ENCODE measurements at places on chromosomes 13 and 19.

- DNase-seq = no peak
Measured at GRCh38 chr13:44868397-44868796, 120.9 kb downstream of the NUFIP1 start.

DNA sequence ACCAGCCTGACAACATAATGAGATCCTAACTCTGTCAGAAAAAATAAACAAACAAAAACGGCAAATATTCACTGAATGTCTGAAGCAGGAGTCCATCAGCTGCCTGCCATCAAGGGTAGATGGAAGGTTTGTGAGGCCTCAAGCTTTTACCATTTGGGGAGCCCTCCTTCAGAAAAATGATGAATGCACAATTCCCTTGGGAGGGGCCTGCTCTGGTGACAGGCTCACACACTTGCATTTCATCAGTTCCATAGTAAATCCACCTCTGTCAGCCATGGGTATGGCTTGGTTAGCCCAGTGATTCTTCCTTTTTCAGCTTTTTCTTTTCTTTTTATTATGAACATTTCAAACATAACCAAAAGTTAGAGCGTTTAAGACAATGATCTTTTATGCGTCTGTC lies 26.3 kb upstream of the KATNAL1 start:
- no peak for DNase-seq

GRCh38 chr13:60575142-60575541 lies 178.1 kb downstream of the TDRD3 start:
- no peak for DNase-seq

DNA sequence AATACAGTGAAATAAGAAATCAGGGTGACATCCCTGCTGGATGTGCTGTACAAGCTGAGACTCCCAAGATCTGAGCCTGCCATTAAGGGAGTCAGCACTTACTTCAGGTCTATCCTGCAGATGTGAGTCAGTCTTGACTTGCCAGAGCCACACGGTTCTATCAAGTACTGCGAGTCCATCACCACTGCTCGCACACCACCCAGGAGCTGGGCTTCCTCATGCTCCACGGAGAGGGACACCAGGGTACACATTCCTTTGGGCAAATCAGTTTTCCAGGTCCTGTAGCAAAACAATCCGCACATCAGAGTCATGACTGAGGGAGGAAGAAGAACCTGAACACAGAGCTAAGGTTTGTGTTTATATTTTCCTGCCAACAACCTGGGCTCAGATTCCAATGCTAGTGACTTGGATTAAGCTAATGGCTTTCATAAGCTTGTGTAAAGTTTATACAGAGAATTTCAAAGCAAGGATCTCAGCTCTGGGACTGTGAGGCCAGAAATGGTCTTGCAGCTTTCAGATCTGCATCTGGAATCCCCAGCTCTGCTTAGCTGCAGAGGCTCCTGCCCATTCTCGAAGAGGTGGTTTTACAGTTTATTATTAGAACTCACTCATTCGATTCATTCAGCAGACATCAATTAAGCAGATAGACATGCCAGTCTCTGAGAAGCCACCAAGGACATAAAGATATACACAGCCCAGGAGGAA lies 90.6 kb downstream of the KL start:
- DNase-seq = no peak

- no peak for DNase-seq
Measured at GRCh38 chr13:78133511-78133910, 214.9 kb upstream of the EDNRB start.

DNA sequence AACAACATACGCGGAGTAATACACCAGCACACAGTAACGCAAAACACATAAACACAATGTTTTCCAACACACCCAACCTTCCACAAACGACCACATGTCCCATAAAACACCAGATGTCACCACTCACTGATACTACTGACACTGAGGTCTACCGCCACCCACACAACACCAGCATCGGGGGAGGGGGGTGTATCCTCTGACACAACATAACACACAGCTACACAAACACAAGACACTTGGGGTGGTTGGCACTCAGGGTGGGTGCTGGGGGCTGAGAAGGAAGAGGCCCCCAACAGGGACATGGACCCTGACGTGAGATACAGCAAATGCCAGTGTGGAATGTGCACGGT lies 1.5 kb upstream of the KCNN4 start:
- DNase-seq = peak; percentile 55

DNA sequence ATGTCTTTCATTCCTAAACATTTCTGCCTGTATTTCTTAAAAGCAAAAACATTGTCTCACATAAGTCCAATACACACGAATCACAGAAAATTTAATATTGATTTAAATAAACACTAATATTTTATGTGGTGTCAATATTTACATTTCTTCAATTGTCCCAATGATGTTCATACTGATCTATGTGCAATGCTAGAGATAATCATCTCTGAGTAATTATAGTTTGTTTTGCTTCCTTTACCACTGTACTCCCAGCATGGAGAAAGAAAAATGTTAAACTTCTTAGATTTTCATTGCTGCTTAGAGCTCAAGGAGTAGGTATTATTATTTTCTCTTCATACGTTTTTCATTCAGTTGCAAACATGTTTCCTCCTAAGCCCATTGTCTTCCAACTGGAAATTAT lies 434.2 kb upstream of the PRR20A start:
- DNase-seq = no peak

DNA sequence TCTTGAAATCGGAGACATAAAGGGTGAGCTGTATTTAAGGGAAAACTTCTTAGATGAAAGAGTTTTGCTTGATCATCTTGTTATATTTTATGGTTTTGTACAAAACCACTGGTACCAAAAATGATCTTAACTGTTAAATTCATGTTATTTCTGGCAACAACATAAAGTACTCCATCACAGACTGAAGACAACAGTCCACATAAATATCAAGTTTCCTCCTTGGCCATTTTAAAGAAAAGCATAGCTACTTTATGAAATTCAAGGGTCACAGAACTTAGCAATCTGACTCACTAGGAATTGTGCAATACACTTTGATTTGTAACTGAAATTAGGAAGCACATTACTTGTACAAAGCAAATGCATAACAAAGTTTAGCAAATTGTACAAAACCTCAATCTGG lies 66.3 kb downstream of the TBC1D4 start:
- DNase-seq = no peak

GRCh38 chr19:51548213-51548651 lies 16.8 kb upstream of the SIGLEC6 start:
- no peak for DNase-seq

GRCh38 chr13:91331047-91331915 lies 16.2 kb upstream of the MIR17HG start:
- DNase-seq = no peak

GRCh38 chr13:50126263-50126992 lies 111.2 kb downstream of the KCNRG start:
- no peak for DNase-seq

- no peak for DNase-seq
Measured at GRCh38 chr13:66849706-66850105, 380.4 kb downstream of the PCDH9 start.

GRCh38 chr13:28173793-28174192 lies 35.4 kb downstream of the PAN3 start:
- DNase-seq = no peak

DNA sequence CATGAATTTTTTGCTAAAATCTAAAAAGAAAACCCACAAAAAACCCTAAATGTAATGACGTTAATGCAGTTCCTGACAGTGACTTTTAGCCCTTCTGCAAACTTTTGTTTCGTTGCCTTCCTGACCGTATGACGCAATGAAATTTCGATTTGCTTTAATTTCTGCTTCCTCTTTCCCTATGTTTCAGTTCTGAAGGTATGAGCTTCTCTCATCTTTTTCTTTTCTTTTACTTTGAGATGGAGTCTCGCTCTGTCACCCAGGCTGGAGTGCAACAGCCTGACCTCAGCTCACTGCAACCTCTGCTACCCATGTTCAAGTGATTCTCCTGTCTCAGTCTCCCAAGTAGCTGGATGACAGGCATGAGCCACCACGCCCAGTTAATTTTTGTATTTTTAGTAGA lies 6.1 kb upstream of the LILRA5 start:
- DNase-seq = no peak

DNA sequence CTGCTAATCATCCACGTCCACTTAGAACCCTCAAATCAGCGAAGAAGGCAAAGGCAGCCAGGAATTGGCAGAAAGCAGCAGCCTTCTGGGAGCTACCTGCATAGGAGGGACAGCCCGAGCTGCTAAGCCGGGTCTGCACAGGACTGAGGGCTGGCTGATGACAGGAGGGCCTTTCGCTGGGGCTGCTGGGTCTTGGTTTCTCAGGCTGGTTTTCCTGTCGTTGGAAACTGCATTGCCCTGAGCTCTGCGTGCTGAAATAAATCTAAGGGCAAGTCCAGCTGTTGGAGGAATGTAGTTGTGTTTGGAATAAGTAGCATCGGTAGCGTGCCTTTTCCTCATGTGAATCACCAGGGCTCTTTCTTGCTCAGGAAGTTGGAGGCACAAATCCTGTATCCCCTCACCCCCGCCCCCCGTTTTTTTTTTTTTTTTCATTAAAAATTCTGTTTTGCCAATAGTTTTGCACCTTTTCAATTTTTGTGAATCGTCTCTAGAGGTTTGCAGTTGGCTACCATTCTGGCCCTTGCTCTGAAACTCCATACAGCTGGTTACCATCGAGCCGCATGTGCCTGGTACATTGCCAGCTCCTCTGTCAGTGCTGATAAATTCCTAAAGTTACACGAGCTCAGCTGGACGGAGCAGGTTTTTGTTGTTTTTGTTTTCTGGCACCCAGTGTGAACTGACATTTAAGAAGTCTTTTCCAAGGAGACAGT lies 193.9 kb upstream of the RNF113B start:
- DNase-seq = no peak

- no peak for DNase-seq
Measured at GRCh38 chr19:44807652-44808462, 1.0 kb upstream of the BCAM start.

- DNase-seq = no peak
Measured at GRCh38 chr13:30477346-30478195, 11.8 kb upstream of the HMGB1 start.

DNA sequence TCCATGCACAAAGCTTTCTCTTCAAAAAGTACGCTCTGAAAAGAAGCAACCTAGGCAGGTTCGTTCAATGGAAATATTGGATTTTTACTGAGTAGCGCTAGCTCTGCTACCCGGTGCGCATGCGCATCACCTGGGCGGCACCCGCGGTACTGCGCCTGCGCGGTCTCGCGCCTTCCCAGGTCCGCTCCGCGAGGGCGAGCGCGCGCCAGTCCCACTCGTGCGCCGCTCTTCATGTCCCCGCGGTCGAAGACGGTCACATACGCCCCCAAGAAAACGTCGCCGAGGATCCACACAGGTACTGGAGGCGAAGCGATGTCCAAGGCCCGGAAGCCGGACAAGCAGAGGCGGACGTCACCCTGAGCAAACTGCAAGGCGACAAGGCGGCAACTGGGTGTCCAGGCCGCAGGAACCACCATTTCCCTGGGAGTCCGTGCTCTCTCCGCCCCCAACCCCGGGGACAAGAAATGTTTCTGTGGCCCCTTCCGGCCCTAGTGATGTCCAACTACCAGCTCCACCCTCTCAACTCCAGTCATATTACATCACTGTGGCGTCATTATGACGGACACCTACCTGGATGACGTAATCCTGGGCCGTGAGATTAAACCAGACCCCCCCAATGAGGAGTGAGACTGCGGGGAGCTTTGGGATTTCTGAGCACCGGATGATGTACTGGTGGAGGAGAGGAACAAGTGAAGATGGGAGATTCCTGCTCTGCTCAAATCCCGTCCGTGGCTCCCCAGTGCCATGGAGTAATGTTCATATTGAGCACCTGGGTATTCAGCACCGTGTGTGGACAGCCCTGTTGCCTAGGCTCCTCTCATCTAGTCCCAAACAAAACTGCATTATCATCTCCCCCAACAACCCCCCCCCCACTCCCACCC lies 4.8 kb upstream of the KCNC3 start:
- DNase-seq = peak; percentile 90

GRCh38 chr19:52494518-52494917 lies 33.0 kb upstream of the ZNF808 start:
- DNase-seq = no peak

DNA sequence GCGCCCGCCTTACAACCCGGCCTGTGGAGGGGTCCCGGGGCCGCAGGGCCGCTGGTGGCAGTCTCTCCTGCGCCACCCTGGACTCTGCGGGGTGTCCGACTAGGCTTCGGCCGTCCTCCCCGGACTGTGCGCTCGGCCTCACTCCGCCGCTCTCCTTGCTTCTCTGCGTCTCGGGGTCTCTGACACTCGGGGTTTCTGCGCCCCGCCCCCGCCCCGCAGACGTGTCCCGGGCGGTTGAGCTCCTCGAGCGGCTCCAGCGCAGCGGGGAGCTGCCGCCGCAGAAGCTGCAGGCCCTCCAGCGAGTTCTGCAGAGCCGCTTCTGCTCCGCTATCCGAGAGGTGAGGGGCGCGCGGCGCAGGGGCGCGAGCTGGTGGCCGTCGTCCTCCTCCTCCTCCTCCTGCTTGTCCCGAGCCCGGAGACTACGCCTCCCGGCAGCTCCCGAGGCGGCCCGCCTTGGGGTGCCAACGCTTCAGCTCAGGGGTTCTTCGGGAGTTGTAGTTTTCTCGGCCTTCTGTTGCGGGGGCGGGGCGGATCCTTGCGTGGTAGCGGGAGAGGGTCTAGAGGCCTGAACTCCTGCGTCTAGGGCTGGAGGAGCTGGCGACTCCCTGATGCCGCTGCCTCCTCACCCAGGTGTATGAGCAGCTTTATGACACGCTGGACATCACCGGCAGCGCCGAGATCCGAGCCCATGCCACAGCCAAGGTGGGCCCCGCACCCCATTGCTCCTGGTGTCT lies 627 bp downstream of the LIN7B start:
- DNase-seq = peak; percentile 71

GRCh38 chr19:49347835-49348234 lies 12.6 kb downstream of the CD37 start:
- DNase-seq = no peak

GRCh38 chr13:36157480-36157879 lies 26.3 kb upstream of the DCLK1 start:
- DNase-seq = no peak

- DNase-seq = peak; percentile 53
Measured at GRCh38 chr19:14686411-14686810, 3.4 kb upstream of the ZNF333 start.

- DNase-seq = no peak
Measured at GRCh38 chr13:85650613-85651012, 148.6 kb downstream of the SLITRK6 start.

GRCh38 chr13:65932587-65933239 lies 1297.4 kb downstream of the PCDH9 start:
- no peak for DNase-seq

- no peak for DNase-seq
Measured at GRCh38 chr13:36712290-36712689, 38.5 kb downstream of the SERTM1 start.

Measured in stimulated activated CD8-positive, alpha-beta memory T cell treated with anti-CD3 and anti-CD28 coated beads, Interleukin-4, amount 100 ng/mL, for 48 hours (primary cell).